ENCODE measurements at places on chromosomes 3 and 15. TPM values are rescaled to one million over a fixed set of nuclear protein-coding genes. Genes with fewer than 3 reads are reported as not detected.

DNA sequence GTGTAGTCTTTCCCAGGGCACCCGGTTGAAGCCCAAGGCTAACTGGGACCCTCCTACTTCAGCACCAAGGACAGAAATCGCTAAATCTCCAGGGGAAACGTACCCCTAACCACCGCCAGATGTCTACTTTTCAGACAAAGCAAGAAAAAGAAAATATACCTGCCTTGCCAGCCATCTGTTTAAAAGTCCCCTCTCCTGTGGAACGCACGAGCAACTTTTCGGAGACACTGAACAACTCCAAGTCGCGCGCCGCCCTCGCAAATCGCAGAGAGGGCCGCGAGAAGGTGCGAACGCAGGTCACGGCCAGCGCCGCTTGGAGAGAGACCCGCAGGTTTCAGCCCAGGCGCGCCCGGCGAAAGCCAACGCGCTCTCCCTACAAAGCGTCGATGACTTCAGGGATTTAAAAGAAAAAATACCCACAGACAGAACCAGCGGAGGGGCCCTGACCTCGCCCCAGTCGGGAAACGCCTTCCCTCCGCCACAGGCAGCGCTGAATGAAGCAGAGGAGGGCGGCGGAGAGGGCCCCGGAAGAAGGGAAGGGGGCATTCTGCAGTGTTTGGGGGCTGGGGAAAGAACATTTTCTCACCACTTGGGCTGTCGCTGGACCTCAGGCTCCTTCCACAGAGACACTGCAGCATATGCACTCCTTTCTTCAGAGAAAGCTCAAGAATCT lies 213.1 kb downstream of the FGF12 start:
- no peaks in the 10 kb centered on the region for H3K36me3 ChIP-seq
- H3K4me1 ChIP-seq: peaks cover 6% of the 10 kb centered on the region
- H3K27ac ChIP-seq: no peak overlapping the region
- peak overlapping the region; percentile 50 for H3K4me3 ChIP-seq

UBE3A gene
- 60.4 TPM for total RNA-seq

RETNLB gene
- not detected for total RNA-seq

GUCA1C gene
- total RNA-seq: not detected
